ENCODE measurements at places on chromosomes 7 and 10. TPM values are rescaled to one million over a fixed set of nuclear protein-coding genes. Genes with fewer than 3 reads are reported as not detected.

The SH2D4B gene
- total RNA-seq: 0.11 TPM

DNA sequence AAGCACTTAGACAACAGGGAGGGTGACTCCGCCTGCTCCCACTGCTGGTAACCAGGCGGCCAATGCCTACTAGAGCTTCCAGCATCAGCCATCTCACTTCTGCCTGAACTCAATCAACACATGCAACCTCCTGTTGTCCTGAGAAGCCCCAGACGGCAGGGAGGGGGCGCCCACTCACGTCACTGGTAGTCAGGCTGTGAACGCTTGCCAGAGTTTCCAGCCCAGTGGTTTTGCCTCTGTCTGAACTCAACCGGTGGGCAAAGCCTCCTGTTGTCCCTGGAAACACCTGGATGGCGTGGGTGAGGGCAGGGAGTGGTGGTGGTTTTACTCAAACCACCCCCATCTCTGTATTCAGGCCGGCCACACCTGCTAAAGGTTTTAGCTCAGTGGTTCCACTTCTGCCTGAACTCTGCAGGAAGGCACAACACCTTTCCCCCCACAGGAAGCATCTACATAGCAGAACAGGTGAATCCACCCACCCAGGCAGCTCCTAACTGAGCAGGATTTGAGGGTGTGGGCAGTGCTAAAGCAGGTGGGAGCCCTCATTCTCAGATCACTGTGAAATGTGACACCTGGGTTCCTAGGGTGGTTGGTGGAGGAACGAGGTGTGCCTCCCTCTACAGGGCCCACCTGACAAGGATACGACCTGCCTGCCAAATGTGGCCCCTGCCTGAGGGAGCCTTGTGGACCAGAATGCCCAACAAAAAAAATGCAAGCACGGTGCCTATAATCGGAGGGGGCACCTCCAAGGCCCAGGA lies 563.0 kb upstream of the SEMA3D start:
- no peak for DNase-seq

- DNase-seq: no peak
These were observed 48.7 kb upstream of the MAGI2 start for GRCh38 chr7:79502151-79502550.

GRCh38 chr10:62302760-62303159 lies 34.1 kb upstream of the RTKN2 start:
- DNase-seq: no peak

DNA sequence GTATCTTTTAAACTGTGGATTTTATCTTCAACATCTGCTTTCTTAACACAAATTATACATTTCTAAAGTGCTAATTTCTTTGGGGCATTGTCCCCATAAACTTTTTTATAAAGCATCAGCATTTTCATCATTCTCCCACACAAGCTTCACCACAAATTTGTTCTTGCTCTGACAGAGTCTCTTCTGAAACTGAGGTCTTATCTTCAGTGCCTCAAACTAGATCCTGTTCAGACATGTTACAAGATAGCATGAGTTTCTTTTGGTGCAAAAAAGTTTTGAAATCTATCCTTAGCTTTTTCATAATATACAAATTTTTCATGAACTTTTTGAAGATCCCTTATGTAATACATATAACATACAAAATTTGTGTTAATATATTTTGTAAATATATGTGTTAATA lies 346.6 kb downstream of the IPMK start:
- no peak for DNase-seq
